ENCODE measurements at places on chromosomes 13 and 19.

GRCh38 chr13:60945396-60945795 lies 470.3 kb downstream of the PCDH20 start:
- no peak for DNase-seq

- DNase-seq, result no peak
These were observed 18.7 kb upstream of the SPRYD7 start for GRCh38 chr13:49954674-49955455.

DNA sequence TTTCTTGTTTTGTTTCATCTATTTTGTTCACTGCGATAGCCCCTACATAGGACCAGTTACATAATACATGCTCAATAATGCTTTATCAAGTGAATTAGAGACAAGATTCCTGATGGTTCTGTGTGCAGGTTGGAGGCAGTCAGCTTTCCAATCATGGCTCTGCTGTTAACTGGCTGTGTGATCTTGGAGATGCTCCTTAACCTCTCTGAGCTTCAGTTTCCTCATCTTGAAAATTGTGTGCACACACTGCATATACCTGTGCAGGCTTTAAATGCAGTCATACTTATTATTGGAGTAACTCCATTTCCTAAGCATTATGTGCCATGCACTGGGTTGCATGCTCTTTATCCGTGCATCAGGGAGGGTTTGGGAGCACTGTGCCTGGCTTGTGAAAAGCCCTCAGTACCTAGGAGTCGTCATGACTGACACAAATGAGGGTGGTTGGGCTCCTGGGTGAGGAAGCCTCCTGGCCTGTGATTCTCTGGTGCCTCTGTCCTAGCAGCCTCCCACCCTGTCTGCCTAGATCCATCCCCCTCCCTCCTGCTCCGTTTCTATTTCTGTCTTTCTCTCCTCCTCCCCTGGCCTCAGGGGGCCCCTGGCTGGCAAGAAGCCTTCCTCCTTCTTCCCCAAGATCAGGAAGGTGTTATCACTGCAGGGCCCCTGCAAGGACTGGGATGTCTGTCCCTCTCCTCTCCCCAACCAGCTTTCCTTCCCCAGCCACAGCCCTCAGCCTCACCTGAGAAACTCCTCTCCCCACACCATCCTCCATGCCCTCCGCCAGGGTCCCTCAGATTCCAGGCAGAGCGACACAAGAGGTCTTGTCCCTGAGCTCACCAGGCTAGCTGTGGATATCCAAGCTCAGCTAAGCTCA lies 8.7 kb downstream of the IFNL1 start:
- DNase-seq, result no peak

GRCh38 chr19:11025445-11025844 lies 63.8 kb upstream of the LDLR start:
- DNase-seq, result no peak

- DNase-seq, result no peak
These were observed 601 bp upstream of the ZNF749 start for GRCh38 chr19:57434386-57435061.

DNA sequence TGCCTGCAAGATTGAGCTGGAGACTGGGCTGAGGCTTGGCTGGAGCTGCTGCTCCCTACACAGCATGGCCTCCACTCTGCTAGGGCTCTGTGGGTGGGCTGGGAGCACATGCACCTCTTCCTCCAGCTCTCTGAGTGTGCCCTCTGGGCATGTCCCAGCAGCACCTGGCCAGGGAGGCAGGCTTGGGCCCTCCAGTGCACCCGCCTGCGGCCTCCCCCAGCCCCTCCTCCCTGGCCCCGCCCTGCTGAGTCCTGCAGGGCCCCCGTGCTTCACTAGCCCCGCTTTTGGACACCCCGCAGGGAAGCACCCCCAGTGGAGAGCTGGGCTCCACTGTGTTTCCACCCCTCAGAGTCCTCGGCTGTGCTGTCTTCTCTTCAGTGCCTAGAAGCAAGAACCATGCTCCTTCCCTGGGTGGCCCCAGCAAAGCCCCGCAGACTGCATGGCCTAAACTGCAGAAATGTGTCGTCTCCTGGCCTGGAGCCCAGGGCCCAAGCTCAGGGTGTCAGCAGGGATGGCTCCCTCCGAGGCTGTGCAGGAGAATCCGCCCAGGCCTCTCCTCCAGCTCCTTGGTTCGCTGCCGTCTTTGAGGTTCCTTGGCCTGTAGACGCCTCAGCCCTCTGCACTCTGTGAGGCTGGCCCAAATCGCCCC lies 5.0 kb upstream of the TEX29 start:
- DNase-seq, result no peak

GRCh38 chr19:49811328-49811727 lies 1.8 kb downstream of the FUZ start:
- no peak for DNase-seq

- no peak for DNase-seq
These were observed 23.1 kb upstream of the TNFSF14 start for GRCh38 chr19:6693056-6693471.

DNA sequence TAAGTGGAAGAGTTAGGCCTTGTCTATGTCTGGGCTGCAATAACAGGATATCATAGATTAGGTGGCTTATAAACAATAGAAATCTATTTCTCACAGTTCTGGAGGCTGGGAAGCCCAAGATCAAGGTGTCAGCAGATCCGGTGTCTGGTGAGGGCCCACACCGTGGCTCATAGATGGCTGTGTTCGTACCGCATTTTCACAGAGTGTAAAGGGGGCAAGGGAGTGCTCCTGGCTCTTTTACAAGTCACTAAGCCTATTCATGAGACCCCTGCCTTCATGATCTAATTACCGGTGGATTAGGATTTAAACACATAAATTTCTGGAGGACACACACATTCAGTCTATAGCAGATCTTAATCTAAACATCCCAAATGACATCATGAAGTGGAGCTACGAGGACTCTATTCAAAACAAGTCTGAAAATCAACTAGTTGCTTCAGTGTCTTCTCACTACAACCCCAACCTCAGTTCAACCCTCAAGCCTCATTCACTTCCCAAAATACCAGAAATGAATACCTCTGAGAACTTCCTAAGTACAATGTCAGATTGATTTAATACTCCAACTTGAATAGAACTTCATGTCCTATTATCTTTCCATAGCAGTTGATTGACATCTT lies 23.5 kb downstream of the ENOX1 start:
- DNase-seq, result no peak

DNA sequence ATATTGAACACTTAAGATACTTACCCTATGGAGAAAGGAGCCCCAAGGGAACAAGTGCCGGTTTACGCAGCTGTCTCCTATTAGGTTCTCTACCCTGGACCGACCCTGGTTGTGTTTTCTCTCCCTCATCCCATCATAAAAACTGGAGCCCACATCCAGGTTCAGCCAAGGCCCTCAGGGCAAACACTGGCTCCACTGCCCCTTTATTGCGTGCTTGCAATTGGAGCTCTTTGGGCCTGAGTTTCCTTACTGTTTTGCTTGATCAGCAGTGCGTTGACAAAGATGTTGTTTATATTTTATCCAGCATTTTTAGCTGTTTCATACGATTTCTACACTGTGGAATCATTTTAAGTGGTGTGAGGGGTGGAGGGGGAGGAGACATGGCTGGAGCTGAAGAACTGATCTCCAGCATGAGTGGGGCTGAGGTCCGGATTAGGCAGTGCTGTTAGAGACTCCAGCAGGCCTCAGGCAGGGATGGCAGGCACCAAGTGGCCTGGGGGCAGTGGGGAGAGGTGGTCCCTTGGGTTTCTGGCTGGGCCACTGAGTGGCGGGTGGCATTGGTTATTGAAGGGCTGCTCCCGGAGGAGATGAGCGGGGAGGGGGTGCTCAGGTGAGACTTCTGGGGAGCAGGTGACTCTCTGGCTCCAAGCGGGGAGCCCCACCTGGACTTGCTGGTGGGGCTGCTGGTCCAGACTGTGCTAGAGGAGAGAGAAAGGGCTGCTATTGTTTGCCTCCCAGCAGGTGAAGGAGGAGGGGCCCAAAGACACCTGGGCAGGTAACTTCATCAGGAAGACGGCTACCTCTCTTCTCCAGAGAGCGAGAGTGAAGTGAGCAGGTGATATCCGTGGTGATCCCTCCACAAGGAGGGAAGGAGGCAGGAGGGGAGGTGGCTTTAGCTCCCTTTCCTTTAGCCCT lies 62.4 kb upstream of the RNF113B start:
- no peak for DNase-seq

GRCh38 chr19:12660980-12661379 lies 5.6 kb downstream of the MAN2B1 start:
- no peak for DNase-seq

- no peak for DNase-seq
These were observed 25.1 kb downstream of the ATP4B start for GRCh38 chr13:113632706-113633484.

GRCh38 chr13:38008636-38009035 lies 139.1 kb upstream of the TRPC4 start:
- DNase-seq, result no peak

DNA sequence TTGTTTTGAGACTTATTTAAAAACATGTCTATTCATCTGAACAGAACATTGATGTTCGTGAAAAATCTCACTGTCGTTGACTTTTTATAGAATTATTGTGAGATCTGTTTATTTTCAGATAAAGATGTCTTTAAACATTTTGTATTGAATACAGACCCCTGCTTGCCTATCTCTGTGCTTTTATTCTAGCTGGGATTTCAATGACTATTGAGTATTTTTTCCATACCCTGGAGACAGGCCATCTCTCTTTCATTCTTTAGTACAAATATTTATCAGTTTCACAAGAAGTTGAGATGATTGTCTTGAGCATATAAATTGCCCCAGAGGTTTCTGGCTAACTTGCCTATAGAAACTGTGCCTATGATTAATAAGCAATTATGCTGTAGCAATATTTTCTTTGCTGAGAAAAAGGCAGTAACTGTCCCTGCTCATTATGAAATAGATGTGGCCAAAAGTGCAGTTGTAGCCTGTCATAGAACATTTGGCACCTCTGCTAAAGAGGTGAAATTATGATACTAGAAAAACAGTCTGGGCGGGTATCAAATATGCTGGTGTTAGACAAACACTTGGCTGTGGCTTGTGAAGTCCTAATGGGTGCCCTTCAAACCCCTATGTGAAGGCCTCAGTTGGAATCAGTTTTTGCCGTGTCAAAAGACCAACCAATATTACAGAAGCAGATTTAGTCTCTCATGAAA lies 360.6 kb downstream of the HS6ST3 start:
- DNase-seq, result no peak

GRCh38 chr13:42233726-42234125 lies 38.2 kb upstream of the AKAP11 start:
- no peak for DNase-seq

DNA sequence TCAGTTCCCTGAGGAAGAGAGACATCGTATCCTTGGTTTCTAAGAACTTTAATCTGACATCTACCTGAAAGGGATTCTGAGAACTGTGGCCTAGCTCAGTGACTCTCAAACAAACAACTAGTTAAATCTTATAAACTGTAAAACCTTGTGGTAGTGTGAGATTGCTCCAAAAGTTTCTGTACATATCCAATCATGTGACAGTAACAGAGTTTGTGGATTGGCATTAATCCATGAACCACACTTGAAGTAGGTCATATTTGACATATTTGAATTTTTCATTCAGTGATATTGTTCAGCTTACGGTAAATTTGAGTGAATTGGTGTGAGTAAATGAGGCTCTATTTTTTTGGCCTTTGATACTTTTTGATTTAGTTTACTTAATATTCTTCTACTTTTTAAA lies 15.0 kb downstream of the TDRD3 start:
- no peak for DNase-seq

- no peak for DNase-seq
These were observed 65.9 kb downstream of the TRPM4 start for GRCh38 chr19:49223472-49223871.

GRCh38 chr13:51781246-51782022 lies 22.5 kb downstream of the DHRS12 start:
- DNase-seq, result no peak

DNA sequence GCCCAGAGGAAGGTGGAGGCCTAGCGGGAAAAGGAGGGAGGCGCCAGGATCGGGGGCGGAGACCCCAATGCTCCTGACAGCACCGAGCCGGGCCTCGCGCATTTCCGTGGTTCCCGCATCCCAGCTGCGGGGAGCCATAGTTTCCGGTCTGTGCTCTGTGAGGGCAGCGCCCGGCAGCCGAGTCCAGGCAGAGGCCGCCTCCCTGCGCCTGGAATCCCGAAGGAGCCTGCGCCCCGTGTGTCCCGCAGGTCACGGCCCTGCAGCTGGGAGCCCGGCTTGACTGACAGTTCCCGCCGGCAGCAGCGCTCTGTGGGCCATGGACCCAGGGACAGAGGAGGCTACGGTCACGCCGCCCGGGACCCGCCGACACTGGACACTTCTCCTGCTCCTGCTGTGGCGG lies 74.6 kb upstream of the C13orf46 start:
- DNase-seq, result no peak

DNA sequence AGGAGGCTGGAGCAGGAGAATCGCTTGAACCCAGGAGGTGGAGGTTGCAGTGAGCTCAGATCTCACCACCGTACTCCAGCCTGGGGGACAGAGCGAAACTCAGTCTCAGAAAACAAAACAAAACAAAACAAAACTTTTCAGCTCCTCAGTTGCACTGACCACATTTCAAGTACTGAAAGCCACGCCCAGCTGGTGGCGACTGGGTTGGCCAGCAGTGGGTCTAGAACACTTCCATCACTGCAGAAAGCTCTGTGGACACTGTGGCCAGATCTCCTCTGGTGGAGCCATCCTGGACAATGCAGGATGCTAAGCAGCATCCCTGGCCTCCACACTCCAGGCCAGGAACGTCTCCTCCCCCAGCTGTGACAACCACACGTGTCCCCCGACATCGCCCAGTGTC lies 21.1 kb downstream of the TLE2 start:
- no peak for DNase-seq

DNA sequence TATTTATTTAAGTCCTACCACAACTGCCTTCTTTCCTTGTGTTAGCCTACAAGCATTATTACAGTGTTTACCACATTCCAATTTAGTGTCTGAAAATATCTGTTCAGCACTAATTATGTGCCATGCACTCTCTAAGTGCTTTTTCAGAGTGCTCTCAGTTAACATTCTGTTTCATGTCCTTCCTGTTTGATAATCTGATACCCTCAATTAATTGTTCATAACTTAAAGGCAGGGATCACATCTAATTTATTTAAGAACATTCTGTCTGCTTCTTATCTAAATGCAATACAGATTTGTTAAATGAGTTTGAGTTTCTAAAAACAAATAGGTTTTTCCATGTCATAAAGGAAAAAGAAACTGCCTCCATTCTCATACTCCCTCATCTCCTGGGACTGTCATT lies 649.6 kb upstream of the ATXN8OS start:
- no peak for DNase-seq

GRCh38 chr19:48988286-48988685 lies 4.8 kb downstream of the GYS1 start:
- no peak for DNase-seq

GRCh38 chr13:74794582-74794981 lies 660.4 kb upstream of the KLF12 start:
- no peak for DNase-seq

- DNase-seq, result peak; percentile 83
These were observed at the start of gene REX1BD for GRCh38 chr19:18588611-18589379. Gene REX1BD (plus strand): TSS chr19:18588798. CDS start chr19:18588802, 4 bp downstream.

DNA sequence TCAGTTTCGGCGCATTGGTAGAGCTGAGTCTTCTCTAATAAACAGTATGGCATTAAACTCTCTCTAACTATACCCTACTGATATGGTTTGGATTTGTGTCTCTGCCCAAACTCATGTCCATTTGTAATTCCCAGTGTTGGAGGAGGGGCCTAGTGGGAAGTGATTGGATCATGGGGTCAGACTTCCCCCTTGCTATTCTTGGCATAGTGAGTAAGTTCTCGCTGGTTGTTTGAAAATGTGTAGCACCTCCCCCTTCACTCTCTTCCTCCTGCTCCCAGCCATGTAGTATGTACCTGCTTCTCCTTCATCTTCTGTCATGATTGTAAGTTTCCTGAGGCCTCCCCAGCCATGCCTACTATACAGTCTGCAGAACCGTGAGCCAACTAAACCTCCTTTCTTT lies 682.7 kb upstream of the ARGLU1 start:
- no peak for DNase-seq
